GM23248 (cell line): ENCODE measurements at places on chromosomes 4 and X. TPM values are rescaled to one million over a fixed set of nuclear protein-coding genes. Genes with fewer than 3 reads are reported as not detected.

The MAGEE2 gene
- polyA plus RNA-seq: not detected in 2 replicates

GRCh38 chrX:133846311-133846710, 139.1 kb downstream of the GPC3 start:
- no peaks in the 10 kb centered on the region for H3K4me1 ChIP-seq
- H3K27ac ChIP-seq: no peak overlapping the region

DNA sequence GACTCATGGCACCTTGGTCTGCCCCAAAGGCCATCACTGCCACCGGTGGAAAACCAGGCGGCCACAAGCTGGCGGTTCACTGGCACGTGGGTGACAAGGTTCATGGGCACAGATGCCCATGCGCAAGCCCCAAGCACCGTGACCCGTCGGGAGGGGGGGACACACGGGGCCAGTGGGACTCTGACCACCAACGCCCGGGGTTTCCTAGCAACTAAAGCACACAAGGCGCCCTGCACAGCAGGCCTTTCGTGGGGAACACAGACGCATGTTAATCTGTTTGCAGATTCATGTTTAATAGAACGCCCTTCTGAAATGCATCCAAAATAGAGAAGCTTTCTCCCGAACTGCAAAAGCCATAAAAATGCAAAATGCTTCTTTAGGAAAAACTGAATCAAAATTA, 43.9 kb downstream of the FAM53A start:
- no peaks in the 10 kb centered on the region for H3K27me3 ChIP-seq
- H3K27ac ChIP-seq: no peak overlapping the region
- H3K4me3 ChIP-seq: no peak overlapping the region
- no peak for DNase-seq

GRCh38 chr4:2341911-2342652, 76.4 kb downstream of the ZFYVE28 start:
- no peak overlapping the region for H3K4me3 ChIP-seq
- no peaks in the 10 kb centered on the region for H3K36me3 ChIP-seq
- DNase-seq: no peak
- H3K4me1 ChIP-seq: no peaks in the 10 kb centered on the region

DNA sequence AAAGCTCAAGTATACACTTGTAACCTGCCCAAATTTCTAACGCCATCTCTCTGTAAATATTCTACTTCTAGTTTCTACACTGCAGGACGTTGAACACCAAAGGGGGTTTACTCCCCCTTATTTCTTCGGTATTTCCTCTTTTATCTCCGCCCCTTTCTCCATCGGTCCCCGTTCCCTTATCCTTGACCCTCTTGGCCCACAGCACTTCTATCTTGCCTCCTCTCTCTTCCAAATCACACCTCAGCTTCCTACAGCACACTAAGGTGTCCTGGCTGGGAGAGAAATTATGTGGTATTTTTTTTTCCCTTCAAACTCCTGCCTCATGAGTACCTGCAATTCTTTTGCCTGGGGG, 715 bp downstream of the ZMAT1 start:
- H3K36me3 ChIP-seq: no peaks in the 10 kb centered on the region
- no peak for DNase-seq
- H3K27ac ChIP-seq: no peak overlapping the region
- no peaks in the 10 kb centered on the region for H3K4me1 ChIP-seq
- peak overlapping the region; percentile 72 for H3K4me3 ChIP-seq
- H3K27me3 ChIP-seq: no peaks in the 10 kb centered on the region

GRCh38 chrX:18424482-18425198, 768 bp upstream of the CDKL5 start:
- no peaks in the 10 kb centered on the region for H3K27me3 ChIP-seq
- DNase-seq: peak; percentile 61
- no peaks in the 10 kb centered on the region for H3K36me3 ChIP-seq
- H3K27ac ChIP-seq: peak overlapping the region; percentile 58
- peak overlapping the region; percentile 88 for H3K4me3 ChIP-seq

DNA sequence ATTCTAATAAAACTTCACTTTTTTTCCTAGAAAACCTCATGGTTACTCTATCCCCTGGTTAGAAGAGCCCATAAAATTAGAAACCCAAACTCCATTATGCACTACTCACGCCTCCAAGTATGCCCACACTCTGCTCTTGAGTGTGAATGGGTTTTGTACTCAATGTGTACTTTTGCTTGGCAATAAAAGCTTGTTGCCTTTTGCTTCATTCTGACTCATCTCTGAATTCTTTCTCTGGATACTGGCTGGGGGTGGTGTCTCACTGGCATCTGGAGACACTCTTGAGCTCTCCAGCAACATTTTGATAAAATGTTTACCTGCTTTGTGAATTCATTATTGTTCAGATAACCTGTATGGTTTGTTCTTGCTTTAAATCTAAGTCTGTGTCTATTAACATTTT, 963.3 kb downstream of the TRAM1L1 start:
- H3K4me3 ChIP-seq: no peak overlapping the region
- peak; percentile 0 for DNase-seq
- no peak overlapping the region for H3K27ac ChIP-seq
- H3K36me3 ChIP-seq: no peaks in the 10 kb centered on the region
- H3K4me1 ChIP-seq: no peaks in the 10 kb centered on the region
